ENCODE measurements at places on chromosomes 4 and X.

DNA sequence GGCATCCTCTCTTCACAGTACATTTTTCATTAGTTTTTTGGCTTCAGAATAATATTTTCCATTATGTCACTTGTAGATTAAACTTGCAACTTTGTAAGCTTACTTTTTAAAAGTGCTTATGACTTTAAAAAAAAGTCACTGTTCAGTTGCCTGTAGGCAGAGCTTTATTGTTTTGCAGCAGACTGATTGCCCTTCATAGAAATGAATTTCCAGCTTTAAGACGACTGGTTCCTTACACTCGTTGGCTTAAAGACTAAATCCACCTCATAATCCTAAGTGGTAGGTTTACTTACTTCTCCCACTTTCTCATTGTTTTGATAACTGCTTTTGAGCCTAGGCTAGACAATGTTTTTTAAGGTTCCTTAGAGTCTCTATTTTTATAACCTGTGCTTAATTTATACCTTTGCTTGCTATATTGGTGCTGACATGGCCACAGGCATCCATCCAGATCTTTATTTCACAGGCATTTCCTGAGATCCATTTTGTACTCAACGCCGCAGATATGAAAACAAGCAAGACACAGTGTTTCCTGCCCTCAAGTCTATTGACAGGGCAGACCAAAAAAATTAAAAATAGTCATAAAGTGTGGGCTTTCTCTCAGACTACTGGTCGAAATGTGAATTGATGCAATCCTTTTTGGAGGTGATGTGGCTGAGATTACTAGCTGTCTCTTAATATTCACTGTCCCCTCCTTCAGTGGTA, 12.6 kb upstream of the IL13RA2 start:
- DNase-seq: no peak

- no peak for DNase-seq
Observed at GRCh38 chr4:174147863-174148262, 135.6 kb downstream of the FBXO8 start.

GRCh38 chrX:24574743-24575142, 72.4 kb downstream of the PCYT1B start:
- no peak for DNase-seq

DNA sequence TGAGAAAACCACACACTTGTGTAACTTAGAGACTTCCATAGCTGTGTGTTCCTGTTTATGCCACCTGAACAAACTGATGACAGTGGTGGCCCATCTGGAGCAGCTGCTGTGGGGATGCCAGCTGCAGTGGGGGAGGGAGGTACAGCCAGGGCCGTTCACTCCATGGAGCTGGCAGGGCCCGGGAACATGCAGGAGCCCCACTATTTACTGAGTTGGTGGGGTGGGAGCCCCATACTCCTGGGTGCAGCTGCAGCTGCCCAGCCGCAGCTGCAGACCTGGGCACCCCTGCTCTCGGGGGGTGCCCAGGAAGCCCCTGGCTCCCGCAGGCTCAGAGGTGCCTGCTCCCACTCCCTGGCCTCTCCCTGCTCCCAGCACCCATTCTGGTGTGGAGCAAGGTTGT, 398.6 kb upstream of the RASGEF1B start:
- DNase-seq: no peak

GRCh38 chr4:87677731-87678130, 27.7 kb downstream of the DMP1 start:
- DNase-seq: no peak

GRCh38 chr4:142656178-142656577, 189.9 kb downstream of the INPP4B start:
- no peak for DNase-seq

GRCh38 chrX:17550011-17550410, 175.0 kb downstream of the NHS start:
- DNase-seq: no peak

DNA sequence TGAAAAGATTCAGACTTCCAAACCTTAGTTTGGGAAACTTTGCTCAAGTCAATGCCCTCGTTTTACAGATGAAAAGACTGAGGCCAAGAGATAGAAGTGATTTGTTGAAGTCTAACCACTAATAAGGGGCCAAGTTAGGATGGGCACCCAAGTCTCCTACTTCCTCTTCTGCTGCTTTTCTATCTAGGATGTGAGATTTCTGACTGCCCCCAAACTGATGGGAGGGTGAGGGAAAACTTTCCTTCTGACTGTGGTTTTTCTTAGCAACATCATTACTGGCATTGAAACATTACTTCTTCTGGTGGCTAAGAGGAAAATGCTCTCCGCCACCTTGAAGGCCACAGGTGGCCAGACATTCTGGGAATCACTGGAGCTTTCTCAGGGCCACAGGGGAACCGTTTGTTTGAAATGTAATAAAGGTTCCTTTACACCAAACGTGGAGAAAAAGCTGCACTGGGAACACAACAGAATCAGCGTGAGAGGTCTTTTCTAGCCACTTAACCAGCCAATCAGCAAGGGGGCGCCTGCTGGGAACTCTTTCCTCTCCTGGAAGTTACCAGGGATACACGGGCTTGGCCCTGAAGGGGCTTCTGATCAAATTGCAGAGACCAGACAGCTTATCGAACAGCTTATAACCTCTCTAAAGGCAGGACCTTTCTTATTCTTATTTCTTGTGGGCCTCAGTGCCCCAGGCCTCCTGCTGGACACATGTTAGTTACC, 115.9 kb upstream of the TEX13D start:
- DNase-seq: no peak

GRCh38 chr4:148225639-148226038, 216.6 kb downstream of the NR3C2 start:
- no peak for DNase-seq

DNA sequence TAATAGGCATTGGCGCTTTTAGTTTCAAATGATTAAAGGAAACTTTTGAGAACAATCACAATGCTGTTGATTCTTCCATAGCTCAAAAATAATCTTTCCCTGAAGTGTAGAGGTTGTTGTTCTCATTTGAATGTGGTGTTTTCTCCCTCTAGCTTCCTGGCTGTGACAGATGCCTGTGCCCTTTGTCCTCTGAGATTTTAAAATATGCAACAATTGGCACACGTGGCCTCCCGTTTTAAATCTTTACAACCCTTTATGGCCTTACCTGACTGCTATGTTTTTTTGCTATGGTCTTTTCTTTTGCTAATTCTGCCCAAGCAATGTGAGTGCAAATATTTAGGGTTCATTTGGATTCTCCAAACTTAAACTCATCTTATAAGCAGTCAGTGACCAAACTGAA, 22.9 kb upstream of the CASK start:
- no peak for DNase-seq

GRCh38 chr4:67550857-67551256, 5.6 kb upstream of the CENPC start:
- DNase-seq: no peak

DNA sequence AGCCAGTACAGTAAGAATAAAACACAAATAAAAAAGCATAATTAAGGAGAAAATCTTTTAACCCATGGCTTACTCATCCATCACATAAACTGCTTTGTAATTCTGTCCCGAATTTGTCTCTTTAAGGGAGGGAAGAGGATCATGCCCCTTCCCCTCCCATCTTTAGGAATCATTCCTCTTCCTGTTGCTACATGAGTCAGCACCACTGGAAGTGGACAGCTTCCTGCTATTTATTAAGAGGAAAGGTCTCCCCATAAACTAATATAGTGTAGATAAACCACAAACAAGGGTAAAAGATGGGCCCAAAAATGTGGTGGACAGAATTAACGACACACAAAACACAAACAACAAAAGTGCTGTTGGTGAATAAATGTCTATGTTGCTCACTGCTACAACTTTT, 75.8 kb downstream of the PPP3CA start:
- no peak for DNase-seq

DNA sequence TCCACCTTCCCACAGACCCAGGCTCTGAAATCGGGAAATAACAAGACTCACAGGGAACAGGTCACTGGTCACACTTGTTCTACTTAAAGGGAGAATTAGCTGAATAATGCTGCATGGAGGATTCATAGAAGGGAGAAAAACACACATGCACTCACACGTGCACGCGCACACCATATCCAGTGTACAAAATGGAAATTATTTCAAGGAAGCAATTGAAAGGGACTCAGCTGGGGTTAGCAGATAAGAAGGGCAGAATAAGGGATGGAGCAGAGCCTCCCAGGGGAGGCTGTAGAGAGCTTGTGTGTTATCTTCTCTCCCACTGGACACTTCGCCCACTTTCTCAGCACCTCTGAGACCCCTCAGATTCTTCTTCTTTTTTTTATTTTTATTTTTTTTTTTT, 10.3 kb downstream of the GABRQ start:
- DNase-seq: no peak

- no peak for DNase-seq
Observed at GRCh38 chr4:58560736-58561135, 1450.6 kb upstream of the IGFBP7 start.

DNA sequence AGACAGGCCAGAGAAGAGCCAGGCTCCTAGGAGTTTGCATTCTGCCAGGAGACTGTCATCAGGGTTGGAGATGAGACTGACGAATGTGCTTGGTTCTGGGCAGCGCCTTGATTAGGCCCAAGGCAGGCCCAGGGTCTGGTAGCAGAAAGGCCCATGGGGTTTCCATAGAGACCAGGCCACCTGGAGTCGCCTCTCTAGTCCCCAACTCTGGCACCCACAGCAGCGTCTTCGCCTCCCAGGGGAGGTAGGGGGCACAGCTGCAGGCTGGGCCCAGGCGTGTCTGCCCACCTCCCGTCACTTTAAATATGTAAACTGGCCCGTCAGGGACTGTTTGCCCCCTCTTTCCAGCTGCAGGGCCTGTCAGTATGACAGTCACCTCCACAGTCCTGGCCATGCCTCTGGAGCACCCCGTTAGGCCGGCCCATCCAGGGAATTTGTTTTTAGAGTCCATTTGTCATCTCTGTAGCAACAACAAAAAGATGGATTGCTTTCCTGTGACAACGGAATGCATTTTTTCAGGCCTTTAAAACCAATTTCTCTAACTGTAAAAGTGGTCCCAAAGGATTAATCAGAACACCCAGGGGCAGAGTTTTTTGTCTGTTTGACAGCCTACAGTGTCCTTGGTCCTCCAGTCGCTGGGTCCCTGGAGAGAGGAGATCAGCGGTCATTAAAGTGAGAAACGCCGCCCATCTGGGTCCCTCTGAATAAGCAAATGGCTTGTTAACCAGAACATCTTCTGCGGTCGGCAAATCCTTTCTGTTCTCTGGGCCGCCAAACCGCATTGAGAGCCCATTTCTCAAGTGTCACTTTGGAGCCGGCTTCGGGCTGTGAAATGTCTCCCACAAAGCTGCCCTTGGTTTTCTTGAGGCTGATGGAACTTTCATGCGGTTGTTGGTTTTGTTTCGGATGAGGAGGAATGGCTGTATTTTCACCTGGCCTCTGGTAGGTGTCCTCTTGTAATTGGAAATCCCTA, 153.0 kb upstream of the PSAPL1 start:
- DNase-seq: no peak

DNA sequence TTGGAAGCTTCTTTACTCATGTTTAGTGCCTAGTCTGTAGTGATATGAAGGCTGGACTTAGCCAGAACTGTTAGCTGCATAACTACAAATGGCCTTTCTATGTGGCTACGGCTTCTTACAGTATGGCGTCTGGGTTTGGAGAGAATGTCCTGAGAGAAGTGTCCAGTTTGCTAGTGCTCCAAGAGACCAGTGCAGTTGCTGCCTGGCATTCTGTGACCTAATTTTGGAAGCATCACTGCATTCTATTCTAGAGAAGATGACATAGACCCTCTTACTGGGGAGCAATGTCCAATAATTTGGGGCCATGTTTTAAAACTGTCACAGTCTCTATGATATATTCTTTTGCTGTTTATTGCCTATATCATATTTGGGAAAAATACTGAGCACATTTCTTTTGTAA, 74.2 kb downstream of the STAG2 start:
- DNase-seq: no peak

GRCh38 chr4:168057412-168057811, 34.9 kb upstream of the ANXA10 start:
- DNase-seq: no peak

DNA sequence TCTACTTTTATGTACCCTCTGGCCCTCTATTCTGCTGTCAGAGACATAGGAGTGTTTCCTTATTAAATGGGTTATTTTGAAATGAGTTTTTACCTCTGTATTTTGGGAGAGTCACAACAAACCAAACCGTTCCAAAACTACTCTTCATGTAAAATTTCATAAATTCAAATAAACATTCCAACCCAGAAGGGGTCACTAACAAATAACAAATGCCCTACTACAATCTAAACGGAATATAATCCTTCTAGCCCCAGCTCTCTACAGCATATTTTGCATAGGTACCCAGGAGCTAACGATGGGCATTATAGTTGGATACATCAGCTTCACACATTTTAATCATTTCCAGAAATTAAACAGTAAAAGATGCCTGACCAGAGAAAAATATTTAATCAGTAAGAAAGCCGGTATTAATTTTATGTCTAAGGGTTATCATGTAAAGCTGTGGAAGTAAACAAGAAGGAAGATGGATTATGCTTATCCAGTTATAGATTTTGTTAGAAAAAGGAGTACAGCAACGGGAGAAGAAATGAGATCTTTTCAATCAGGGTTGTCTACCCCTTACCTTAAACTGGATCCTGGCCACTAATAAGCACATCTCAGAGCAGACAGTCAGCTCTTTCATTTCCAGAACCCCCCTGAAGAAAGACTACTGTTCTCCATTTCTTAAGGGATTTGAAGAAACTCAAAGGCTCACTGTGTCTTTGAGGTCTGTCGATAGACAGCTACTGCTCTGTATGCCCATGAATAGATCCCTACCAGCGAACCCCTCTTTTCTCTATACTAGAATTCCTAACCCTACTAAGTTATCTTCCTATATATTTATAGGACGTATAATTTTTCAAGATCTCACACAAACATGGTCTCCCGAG, 1.2 kb downstream of the UGDH start:
- no peak for DNase-seq

GRCh38 chr4:2354118-2354517, 64.3 kb downstream of the ZFYVE28 start:
- DNase-seq: no peak

DNA sequence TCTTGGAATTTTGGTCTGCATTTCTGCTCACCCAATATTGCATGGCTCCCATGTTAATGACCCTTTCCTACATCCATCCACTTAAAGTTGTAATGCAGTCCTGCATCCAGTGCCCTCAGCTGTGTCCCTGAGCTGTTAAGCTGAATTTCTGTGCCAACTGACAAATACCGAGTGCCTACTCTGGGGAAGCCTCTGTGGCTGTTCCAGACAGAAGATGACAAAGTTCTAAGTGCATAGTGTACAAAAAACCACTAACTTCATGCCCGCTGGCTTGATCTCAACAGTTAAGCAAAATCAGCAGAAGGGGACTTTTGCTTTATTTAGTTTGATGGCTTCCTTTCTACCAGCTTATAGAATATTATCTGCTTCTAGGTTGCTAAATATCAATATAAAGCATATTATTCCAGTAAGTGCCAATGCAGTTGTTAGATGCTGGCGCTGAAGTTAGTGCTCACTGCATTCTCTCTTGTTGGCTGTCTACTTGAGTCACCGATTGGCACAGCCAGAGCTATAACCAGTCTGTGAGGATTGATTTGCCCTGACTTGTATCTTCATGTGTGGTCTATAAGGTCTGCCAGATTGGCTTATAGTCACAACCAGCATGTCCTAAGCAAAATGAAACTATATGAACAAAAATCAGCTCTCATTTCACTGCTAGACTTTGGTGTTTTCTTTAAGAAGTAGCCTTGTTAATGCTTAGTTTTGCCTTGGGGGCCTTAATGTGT, 98.9 kb downstream of the KLHL8 start:
- no peak for DNase-seq

GRCh38 chr4:18935659-18936345, 914.2 kb upstream of the LCORL start:
- DNase-seq: no peak

All from right atrium auricular region (tissue), 2 donors.